ENCODE measurements at places on chromosomes 3 and 15.

GRCh38 chr15:22866079-22866478, 27.6 kb downstream of the NIPA2 start:
- DNase-seq: no peak

DNA sequence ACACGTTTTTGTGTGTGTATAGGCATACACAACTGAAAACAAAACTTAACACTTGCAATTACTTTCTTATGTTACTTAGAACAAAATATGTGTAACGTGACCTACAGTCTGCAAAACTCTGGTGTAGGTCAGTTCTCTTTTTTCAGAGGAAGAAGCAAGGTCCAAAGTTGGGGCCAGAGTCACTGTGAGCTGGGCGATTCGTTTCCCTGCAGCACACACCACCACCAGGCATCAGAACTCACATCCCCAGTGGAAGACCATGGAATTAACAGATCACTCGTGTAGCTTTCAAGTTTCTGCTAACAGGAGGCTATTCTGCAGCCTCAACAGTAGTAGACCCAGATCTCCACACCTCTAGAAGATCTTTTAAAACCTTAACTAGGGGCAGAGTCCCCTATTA, 25.8 kb downstream of the ANP32A start:
- no peak for DNase-seq

- DNase-seq: no peak
Observed at GRCh38 chr15:92582206-92582605, 73.4 kb downstream of the FAM174B start.

DNA sequence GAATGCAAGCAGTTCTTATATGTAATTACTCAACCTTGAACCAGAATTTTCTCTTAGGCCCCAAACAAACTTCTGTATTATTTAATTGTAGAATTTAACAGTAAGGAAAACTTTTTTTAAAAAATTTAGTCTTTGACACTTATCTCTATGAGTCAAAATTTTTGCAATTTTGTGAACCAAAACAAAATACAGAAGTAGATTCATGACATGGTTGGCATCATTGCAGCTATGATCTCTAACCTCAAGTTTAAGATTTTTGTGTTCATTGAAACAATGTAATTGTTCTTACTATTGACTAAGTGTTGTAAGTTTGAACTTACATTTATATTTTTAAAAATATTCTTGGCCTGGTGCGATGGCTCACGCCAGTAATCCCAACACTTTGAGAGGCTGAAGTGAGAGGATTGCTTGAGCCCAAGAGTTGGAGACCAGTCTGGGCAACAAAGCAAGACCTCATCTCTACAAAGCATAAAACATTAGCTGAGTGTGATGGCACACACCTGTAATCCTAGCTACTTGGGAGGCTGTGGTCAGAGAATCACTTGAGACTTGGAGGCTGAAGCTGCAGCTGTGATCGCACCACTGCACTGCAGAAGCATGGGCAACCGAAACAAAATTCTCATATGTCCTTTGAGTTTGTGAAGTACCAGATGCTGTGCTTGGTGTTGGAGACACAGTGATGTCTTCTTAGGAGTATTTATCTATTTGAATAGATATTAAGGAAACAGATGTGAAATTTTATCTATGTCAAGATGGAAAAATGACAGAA, 39.7 kb downstream of the STT3B start:
- DNase-seq: no peak

DNA sequence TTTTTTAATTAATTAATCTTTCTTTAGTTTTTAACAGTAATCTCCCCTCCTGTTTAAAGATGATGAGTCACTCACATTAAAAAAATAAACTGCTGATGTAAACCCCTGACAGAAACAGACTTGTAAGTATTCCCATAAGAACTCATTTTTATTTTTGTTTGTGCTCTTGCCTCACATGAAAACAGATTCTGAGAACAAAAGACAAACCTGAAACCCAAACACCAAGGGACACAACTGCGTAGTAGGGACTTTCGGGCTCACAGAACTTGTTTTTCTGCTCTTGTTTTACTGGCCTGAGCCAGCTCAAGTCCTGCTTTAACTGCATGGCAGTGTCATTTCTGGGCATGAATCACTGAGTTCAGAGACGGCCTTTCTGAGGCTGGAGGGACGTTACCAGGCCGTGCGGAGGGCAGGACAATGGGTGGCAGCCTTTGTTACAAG, 600.8 kb downstream of the FOXP1 start:
- DNase-seq: no peak

DNA sequence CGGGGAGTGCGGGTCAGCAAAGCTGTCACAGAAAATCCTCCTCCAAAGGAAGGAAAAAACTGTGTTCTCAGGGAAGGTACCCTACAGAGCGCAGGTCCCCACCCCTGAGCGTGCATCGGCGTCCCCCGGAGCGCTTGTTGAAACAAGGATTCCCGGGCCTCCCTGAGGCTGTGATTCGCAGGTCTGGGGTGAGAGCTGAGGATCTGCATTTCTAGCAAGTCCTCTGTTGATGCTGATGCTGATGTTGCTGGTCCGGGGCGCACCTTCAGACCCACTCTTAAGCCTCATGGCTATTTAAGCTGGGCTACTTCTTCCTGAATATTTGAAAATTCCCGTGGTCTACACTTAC, 226.2 kb upstream of the IGF1R start:
- no peak for DNase-seq

GRCh38 chr3:67384016-67384415, 270.4 kb downstream of the SUCLG2 start:
- DNase-seq: no peak

DNA sequence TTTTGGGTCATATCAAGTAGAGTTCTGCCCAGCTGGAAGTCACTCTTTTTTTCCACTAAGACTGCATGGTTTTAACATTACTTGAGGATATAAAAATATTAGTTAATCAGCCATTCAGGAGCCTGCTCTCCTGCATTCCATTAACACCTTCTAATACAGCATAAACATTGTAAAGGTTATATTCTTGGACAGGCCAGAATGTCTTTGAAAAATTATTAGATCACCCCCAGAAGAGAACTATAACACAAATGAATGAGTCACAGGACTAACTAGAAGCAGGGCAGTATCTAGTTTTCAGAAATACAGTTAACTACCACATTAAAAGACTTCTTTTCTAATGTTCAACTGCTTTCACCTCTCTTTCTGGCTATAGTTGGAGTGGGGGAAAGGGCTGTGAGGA, 80.9 kb downstream of the THBS1 start:
- DNase-seq: no peak

- DNase-seq: no peak
Observed at GRCh38 chr3:156816091-156816793, 9.9 kb upstream of the LEKR1 start.

DNA sequence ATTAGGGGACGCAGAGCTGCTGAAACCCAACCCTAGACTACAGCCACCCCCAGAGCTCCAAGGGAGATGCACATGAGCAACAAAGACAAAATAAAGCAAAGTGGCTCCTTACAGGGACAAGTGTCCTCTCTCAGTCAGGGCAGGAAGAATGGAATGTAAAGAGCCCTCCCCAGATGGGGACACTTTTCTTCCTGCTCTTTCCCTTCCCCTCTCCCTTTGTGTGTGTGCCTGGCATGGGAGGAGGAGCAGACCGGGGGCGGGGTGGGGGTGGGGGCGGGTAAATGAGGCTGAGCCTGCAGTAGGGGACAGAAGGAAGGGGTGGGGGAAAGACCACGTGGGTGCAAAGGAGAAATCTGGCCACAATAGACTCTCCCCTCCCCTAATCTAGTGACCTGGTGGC, 37.4 kb downstream of the ACAA1 start:
- DNase-seq: no peak

GRCh38 chr3:112640276-112640929, 540 bp downstream of the CCDC80 start:
- no peak for DNase-seq

- DNase-seq: no peak
Observed at GRCh38 chr15:31349233-31350141, 22.9 kb downstream of the KLF13 start.

DNA sequence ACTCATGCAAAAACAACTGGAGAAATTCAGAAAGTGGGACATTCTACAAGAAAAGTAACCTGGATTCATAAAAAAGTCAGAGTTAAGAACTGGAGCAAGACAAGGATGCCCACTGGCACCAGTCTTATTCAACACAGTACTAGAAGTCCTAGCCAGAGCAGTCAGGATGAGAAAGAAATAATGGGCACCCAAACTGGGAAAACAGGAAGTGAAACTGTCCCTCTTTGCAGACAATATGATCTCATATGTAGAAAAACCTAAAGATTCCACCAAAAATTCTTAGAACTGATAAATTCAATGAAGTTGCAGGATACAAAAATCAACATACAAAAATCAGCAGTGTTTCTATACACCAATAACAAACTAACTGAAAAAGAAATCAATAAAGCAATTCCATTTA, 37.4 kb downstream of the TXNRD3 start:
- no peak for DNase-seq

GRCh38 chr3:128621234-128621633, 29.4 kb downstream of the RPN1 start:
- DNase-seq: no peak

DNA sequence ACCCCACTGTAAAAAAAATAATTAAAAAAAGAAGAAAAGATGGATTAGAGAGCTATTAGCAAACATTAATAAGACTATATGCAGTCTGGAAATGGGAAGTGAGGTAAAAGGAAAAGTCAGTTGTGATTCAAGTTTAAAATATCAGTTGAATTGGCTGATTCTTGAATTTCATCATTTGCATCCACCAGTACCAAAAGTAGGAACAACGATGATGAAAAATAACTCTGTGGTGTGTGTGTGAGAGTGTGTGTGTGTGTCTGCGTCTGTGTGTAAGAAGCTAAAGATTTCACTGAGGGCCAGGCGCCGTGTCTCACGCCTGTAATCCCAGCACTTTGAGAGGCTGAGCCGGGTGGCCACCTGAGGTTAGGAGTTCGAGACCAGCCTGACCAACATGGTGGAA, 56.0 kb upstream of the SLC4A7 start:
- DNase-seq: no peak

- no peak for DNase-seq
Observed at GRCh38 chr3:123148772-123149171, 53.0 kb upstream of the SEC22A start.

DNA sequence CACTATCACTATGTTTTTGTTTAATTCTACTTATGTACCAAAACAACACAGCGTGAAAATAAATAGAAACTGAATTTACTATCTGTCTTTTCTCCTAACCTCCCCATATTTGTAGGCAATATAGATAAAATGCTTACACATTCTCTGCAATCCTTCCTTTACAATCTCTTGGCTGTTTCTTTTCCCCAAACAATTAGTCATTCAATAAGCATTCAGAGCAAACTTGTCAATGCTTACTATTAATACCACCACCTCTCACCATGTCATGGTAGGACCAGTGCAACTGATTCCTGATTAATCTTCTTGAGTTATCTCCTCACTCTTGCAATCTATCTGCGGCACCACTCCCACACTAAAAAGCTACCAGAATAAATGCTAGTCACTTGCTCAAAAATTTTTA, 74.0 kb upstream of the TTBK2 start:
- no peak for DNase-seq

DNA sequence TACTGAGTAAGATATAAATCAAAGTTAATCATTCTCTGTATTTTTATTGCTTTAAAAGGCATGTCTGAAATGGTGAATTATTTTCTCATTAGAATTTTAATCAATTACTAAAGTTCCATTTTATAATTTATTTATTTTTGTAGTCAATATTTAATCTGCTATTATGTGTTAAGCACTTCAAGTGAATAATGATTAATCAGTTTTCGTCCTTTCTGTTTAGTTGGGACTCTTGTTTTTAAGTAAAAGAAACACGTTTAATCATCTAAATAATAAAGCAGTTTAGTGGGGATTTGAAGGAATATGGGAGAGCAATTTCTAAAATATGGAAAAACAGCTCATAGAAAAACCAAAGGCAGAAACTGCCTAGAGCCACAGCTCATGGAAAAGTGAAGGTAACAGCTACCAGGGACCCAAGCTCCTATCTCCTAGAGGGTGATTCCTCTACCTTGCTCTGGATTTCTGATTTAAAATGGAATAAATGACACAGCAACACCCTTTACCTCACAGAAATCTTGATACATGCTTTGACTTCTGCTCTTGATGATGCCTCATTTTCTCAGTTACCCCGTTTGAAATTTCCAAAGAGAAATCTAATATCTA, 28.0 kb upstream of the SUCNR1 start:
- no peak for DNase-seq

GRCh38 chr3:123813876-123814275, 70.3 kb downstream of the MYLK start:
- no peak for DNase-seq

- DNase-seq: no peak
Observed at GRCh38 chr3:42500091-42500490, 2.4 kb upstream of the VIPR1 start.

GRCh38 chr3:31432897-31433678, 99.6 kb upstream of the STT3B start:
- no peak for DNase-seq

DNA sequence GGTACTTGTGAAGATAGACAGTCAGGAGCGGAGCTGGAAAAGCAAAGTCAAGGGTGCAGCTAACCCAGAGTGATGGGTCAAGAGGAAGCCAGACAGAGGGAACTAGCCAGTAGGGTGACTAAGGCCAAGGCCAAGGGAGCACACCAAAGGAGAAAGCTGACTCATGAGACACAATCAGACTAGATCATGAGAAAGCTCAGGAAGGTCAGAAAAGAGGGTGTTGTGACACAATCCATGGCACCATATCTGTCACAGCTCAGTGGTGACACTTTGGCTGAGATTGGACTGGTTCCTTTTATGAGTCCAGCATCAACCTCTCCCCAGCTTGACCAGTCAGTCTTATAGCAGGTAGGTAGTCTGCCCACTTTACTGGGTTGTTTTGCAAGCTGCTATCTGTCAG, 22.2 kb downstream of the P2RY1 start:
- no peak for DNase-seq

GRCh38 chr15:51343466-51343865, 2.0 kb downstream of the GLDN start:
- DNase-seq: no peak

DNA sequence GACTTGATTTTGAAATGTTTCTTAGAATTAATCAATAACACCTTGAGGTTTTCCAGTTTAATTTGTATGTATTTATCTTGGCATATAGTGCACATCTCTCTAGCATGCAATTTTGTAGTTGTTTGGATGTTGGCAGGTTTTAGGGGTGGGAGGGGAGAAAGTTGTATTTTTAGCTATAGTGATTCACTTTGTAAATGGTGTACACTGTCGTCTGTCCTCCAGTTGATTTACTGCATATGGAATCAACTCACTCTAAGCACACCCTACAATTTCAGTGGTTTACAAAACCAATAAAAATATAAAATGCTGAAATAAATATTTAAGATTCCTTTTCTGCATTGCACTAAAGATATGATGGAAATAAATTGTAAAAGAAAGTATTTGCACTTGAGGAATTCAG, 199.1 kb downstream of the CDIN1 start:
- DNase-seq: no peak

GRCh38 chr3:118231578-118231977, 803.1 kb downstream of the IGSF11 start:
- DNase-seq: no peak

- no peak for DNase-seq
Observed at GRCh38 chr15:67385971-67386370, 131.4 kb downstream of the IQCH start.
